ENCODE measurements at places on chromosomes 13 and 19.
A peak's percentile ranks its signal among the peaks of the same experiment; 100 is the strongest.

DNA sequence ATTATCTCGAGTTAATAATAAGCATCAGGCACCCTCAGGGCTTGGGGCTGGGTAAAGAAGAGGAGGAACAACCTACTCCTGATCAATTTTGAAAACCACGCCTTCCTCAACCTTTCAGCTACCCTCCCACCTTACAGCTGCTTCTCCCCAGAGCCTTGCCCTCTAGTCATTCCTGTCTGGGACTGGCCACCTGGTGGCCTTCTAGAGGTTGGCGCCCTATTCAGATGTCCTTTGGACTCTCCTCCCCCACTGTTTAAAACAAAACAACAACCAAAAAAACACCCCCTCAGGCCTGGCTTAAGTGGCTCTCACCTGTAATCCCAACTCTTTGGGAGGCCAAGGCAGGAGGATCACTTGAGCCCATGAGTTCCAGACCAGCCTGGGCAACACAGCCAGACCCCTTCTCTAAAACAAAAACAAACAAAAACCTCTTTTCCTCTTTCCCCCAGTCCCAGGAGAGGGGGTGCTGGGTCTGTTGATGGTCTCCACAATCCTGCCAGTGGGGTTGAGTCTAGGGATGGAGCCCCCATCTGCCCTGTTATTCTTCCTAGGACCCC is 62.3 kb downstream of the CCDC70 start:
- DNase-seq = no peak

GRCh38 chr19:37635076-37636056 is 19.9 kb downstream of the ZFP30 start:
- DNase-seq = no peak

DNA sequence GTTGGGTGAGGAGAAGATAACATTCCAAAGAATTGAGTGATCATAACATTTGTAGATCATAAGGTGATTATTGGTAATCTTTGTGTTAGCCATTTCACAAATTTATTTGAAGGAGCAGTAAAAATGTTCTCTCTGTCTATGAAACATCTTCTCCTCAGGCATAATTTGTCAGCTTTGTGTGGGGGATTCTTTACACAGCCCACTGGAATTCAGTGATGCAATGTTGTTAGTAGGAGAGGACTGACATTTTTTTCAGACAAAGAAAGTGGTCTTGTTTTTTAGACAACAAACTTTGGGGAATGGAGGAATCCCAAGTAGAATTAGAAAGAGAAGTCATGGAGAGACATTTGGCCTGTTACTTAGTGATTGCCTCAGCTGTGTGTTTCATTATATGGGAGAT is 100.3 kb downstream of the ITGBL1 start:
- no peak for DNase-seq

DNA sequence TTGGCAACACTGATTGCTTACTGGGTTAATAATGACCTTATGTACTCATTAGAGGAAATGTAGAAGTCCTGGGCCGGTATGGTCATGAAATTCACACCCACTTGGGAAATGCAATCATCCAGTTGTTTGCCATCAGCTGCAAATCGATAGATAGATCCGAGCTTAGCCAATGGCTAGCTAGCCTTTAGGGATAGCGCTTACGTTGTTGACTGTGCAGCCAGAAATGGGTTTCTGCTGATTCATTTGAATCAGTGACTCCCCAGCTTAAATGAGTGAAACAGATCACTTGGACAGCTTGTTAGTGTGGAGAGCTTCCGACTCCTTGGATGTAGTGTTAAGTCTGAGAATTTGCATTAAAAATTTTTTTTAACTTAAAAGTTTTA is 11.8 kb downstream of the IL17D start:
- no peak for DNase-seq

GRCh38 chr19:15400521-15401396 is 18.0 kb downstream of the AKAP8L start:
- no peak for DNase-seq

DNA sequence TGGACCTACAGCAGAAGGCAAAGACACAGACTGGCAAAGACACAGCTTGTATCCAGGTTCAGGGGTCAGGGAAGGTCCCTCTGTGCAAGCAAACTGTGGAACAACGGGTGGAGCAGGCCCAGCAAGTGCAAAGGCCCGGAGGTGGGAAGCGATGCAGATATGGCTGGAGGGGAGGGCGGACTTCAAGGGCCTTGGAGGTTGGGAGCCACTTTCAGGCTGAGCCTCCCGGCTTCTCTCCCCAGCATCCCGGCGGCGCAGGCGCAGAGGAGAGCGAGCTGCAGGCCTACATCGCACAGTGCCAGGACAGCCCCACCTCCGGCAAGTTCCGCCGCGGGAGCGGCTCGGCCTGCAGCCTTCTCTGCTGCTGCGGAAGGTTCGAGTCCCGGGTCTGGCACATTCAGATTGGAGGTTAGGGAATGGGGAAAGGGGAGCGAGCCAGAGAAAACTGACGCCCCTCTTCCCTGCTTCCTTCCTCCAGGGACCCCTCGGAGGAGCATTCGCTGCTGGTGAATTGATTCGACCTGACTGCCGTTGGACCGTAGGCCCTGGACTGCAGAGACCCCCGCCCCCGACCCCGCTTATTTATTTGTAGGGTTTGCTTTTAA is 2.1 kb upstream of the PNPLA6 start:
- peak; percentile 48 for DNase-seq

GRCh38 chr19:47106821-47107201 is 6.8 kb downstream of the ZC3H4 start:
- DNase-seq = no peak

DNA sequence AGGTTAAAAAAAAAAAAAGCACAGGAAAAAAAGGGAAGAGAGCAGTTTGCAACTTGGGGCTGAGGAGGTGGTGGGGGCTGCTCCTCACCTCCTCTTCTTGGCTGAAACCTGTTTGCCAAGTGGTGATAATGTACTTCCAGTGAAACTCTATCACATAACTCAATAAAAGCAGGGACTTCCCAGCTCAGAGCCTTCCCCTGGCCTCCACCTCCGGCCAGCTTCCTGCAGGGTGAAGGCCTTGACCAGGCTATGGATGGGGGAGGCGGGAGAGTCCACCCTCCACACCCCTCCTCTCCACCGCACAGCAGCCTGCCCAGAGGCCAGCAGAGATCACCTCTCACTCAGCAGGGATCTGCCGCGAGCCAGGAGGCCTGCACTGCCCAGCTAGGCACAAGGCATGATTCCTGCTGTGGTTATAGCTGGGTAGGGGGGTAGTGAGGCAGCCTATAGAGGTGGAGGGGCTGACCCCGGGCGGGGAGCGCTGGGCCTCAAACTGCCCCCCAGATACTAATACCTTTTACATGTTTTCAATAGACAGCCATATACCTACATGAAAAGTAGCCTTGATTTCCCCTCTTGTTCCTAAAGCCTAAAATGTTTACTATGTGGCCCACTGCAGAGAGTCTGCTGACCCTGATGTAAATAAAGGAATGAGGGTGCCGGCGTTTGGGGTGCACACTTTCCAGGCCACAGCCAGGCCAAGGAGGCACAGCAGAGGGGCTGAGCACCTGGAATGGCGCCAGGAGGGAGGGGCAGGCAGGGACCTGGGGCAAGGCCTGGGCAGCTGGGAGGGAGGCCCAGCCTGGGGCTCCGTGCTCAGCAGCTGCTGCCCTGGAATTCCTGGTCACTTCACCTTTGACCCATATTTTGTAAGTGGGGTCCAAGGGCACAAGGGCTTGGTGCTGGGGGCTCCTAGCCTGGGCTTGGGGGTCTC is 10.3 kb downstream of the ZNF787 start:
- no peak for DNase-seq

GRCh38 chr13:99865420-99865930 is 106.1 kb downstream of the ZIC5 start:
- DNase-seq = no peak

GRCh38 chr13:48233046-48233888 is at the start of gene ITM2B:
TSS of gene ITM2B (plus strand) at chr13:48233206. CDS start at chr13:48233361, 155 bp downstream.
- DNase-seq = peak; percentile 81

- DNase-seq = no peak
These were observed at the start of gene MTUS2 for GRCh38 chr13:28820099-28821051. TSS of gene MTUS2 (plus strand) at chr13:28820339.

DNA sequence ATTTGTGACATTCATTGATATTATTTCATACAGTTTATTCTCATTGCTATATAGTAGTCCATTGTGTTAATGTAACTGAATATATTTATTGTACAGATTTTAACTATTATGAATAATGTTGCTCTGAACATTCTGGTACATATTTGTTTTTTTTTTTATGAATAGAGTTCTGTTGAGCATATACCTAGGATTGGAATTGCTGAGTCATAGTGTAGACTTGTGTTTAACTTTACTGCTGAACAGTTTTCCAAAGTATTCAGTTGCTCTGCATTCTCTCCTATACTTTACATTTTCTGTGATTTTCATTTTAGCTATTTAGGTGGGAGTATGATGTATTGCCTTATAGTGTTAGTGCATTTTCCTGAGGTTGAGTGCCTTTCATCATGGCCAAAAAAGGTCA is 97.5 kb downstream of the MAB21L1 start:
- no peak for DNase-seq

All from amygdala (tissue), 56 donors.